ENCODE measurements at places on chromosomes 6 and 20.

DNA sequence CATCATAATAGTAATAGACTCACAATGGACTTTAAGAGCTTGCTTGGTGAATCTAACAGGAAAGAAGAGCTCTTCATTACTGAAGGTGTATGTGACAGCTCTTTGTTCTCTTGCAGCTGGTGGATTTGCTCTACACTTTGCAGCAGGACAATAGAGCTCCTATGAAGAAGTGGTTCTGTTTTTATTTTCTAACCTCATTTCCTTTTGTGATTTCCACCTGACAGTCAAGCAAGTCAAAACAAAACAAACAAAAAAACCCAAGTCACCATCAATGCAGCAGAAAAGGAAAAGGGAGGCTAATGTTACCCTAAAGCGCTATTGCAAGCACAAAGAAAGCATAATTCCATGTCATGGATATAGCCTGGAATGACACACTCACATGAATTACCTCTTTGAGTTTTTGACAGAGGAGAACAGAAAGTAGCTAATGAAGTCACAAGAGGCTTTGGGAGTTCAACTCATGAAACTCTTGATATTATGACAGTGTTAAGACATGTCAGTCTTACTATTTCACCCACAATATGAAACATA, 1188.1 kb downstream of the EPHA7 start:
- DNase-seq = no peak

- DNase-seq = no peak
Measured at GRCh38 chr20:5793916-5794315, 43.7 kb downstream of the SHLD1 start.

- DNase-seq = no peak
Measured at GRCh38 chr20:40551125-40551530, 137.9 kb downstream of the MAFB start.

GRCh38 chr6:51477711-51478311, 609.6 kb downstream of the PKHD1 start:
- no peak for DNase-seq

GRCh38 chr20:4844751-4845465, 123.2 kb downstream of the PRND start:
- no peak for DNase-seq

GRCh38 chr6:80872199-80872950, 765.9 kb downstream of the BCKDHB start:
- DNase-seq = no peak

Data from AG04450 (cell line).